ENCODE measurements at places on chromosomes 16 and 17.

DNA sequence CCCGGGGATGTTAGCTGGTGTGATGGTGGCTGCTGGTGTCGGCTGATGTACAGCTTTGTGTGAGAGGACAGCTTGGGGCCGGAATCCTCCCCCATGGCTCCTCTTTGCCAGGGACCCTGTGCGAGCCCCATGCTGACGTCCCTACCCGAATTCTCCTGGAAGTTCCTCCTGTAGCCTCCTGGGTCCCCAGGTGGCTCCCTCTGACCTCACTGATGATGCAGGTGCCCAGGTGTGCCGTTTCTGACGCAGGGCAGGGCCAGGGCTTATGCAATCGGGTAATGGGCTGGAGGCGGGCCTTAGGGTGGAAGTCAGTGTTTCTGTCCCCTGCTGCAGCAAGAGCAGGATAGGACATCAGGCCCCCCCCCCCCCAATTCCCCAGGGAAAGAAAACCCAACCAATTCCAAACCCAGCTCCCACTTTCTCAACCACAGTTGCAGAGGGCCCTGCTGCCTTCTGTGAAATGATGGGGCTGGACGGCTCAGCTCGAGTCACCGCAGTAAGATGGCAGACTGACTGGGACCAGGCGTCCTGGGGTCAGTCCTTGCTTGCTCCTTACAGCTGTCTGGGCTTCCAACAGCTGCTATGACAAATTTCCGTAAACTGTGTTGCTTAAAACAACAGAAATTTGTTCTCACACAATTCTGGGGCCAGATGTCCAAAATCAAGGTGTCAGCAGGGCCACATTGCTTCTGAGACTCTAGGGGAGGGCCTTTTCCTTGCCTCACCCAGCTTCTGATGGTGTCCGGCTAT lies 139.0 kb upstream of the PLCG2 start:
- DNase-seq, result no peak

DNA sequence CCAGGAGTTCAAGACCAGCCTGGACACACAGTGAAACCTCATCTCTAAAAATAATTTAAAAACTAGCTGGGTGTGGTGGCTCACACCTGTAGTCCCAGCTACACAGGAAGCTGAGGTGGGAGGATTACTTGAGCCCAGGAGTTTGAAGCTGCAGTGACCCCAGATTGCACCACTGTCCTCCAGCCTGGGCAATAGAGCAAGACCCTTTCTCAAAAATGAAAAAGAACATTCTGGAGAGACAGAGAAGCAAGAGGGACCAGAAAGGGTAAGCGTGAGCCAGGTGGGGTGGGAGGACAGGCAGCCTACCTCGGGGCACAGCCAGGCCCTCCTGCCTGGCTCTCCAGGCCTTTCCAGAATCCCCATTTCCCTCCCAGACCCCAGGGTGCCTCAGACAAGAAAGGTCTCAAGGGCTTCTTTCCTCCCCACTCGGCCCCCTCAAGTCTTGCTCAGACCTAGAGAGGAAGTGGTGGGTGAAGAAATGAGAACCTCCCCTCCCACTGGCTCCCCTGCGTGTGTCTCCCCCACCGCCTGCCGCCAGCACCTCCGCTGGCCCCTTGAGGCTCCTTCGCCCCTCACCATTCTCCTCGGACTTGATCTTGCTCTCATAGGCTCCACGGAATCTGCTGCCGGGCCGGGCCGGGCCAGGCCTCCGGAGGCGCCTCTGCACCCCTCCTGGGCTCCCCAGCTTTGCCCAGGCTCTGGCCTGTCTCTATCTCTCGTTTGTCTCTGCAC lies 503 bp downstream of the C16orf54 start:
- DNase-seq, result no peak

DNA sequence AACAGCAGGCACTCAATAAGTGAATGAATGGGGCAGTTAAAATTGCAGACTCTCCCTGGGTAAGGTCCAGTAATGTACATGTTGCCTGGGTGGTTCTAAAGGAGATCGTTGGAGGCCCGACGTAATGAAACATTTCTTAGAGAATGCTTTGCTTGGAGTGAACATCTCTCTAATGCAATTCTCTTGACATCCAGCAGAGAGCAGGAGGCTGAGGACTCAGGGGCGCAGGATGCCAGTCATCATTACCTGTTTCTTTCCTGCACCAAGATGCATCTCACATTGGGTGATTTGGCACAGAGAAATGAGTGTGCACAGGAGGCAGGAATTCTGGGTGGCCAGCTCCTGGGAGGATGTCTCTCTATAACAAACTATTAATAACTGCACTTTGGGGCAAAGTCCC lies 130.3 kb upstream of the RBBP6 start:
- no peak for DNase-seq

DNA sequence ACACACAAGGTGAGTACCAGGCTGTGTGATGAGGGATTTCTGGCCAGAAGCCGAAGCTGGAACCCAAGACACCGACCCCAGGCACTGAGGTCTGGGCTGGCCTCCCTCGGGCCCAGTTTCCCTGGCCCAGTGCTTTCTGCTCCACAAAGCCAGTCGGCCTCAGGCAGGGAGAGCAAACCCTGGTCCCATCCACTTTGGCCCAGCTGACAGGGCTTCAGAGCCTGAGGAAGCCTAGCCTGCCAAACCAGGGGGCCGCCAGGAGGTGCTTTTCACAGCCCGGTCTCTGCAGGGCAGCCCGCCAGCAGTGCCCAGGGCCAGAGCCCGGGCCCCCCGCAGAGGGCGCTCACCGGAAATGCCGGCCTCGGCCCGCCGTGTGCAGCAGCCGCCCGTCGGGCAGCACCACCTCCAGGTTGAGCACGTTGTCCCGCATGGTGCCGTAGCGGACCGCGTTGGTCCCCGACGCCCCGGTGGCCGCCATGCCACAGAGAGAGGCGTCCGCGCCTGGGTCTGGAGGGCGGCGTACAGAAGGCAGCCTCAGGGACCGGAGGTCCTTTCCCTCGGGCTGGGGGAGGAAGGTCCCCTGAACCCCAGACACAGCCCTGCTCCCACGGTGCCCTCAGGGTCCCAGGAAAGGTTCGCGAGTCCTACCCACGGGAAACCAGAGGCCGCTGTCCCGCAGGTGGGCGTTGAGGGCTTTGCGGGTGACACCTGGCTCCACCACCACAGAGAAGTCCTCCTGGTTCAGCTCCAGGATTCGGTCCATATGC lies 2.2 kb downstream of the LDHD start:
- DNase-seq, result no peak

DNA sequence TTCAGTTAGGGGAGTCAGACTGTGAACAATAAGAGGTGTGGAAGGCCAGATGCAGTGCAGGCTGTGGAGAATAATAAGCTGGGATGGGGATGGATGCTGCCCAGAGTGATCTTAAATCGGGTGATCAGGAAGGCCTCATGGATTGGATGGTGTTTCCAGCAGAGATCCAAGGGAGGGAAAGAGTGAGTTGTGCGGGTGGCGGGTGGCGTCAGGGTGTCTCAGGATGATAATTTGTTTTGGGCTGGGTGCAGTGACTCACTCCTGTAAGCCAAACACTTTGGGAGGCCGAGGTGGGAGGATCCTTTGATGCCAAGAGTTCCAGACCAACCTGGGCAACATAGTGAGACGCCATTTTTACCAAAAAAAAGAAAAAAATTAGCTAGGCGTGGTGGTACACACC lies 7.9 kb downstream of the CLUAP1 start:
- no peak for DNase-seq

All from nucleus accumbens (tissue), 56 donors.